ENCODE measurements at places on chromosomes 4 and X.

DNA sequence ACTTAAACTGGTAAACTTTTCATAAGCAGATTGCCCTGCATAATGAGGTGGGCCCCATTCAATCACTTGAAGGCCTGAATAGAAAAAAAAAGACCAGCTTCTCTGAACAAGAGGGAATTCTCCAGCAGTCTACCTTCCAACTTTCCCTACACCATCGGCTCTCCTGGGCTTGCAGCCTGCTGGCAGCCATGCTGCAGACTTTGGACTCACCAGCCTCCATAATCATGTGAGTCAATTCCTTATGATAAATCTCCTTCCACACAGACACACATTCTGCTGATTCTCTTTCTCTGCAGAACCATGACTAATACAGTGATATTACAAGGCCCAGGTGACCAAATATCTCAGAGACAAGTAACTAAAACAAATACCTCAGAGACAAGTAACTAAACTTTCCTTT, 113.8 kb upstream of the WDR17 start:
- no peak overlapping the region for H3K4me3 ChIP-seq
- DNase-seq: no peak
- no peaks in the 10 kb centered on the region for H3K36me3 ChIP-seq
- H3K27me3 ChIP-seq: no peaks in the 10 kb centered on the region
- peaks cover 10% of the 10 kb centered on the region for H3K4me1 ChIP-seq
- H3K27ac ChIP-seq: no peak overlapping the region

- no peaks in the 10 kb centered on the region for H3K27me3 ChIP-seq
- no peak overlapping the region for H3K4me3 ChIP-seq
- H3K36me3 ChIP-seq: no peaks in the 10 kb centered on the region
- peaks cover 6% of the 10 kb centered on the region for H3K4me1 ChIP-seq
Measured at GRCh38 chr4:156754832-156755570, 216.6 kb downstream of the PDGFC start.

- peaks cover 36% of the 10 kb centered on the region for H3K36me3 ChIP-seq
- no peaks in the 10 kb centered on the region for H3K27me3 ChIP-seq
- no peak overlapping the region for H3K4me3 ChIP-seq
- no peak overlapping the region for H3K27ac ChIP-seq
- no peak for DNase-seq
Measured at GRCh38 chrX:2449135-2449886, 51.5 kb downstream of the DHRSX start.

DNA sequence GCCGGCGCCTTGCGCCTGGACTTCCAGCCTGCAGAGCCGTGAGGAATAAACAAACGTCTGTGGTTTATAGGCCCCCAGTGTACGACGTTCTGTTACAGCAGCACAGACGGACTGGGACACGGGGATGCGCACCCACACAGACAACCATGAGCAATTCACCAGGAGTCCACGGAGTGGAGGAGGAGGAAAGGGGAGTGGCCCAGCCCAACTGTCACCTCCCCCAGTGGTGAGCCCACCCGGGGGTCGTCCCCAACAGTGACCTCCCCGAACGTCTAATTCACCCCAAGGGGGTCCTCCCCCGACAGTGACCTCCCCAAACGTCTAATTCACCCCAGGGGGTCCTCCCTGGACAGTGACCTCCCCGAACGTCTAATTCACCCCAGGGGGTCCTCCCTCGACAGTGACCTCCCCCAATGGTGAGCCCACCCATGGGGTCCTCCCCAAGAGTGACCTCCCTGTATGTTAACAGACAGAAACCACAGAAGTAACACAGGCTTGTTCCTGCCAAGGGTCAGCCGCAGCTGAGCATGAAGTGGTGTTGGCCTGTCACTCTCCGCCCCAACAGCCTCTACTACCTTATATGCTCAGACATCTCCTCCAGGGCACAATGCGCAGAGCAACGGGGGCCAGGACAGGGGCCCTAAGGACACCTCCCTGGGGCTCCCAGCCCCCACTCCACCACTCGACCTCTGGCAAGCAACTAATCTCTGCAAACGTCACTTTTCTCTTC, 6.2 kb downstream of the GAK start:
- H3K27me3 ChIP-seq: no peaks in the 10 kb centered on the region
- peaks cover 17% of the 10 kb centered on the region for H3K36me3 ChIP-seq
- no peak for DNase-seq
- no peak overlapping the region for H3K4me3 ChIP-seq
- H3K4me1 ChIP-seq: peaks cover 81% of the 10 kb centered on the region
- peak overlapping the region; percentile 61 for H3K27ac ChIP-seq

GRCh38 chr4:69064391-69064790, 31.9 kb upstream of the UGT2B7 start:
- no peaks in the 10 kb centered on the region for H3K36me3 ChIP-seq
- H3K27me3 ChIP-seq: no peaks in the 10 kb centered on the region
- no peak overlapping the region for H3K27ac ChIP-seq
- no peak overlapping the region for H3K4me3 ChIP-seq
- H3K4me1 ChIP-seq: no peaks in the 10 kb centered on the region

- H3K4me3 ChIP-seq: no peak overlapping the region
- no peaks in the 10 kb centered on the region for H3K4me1 ChIP-seq
- H3K27ac ChIP-seq: no peak overlapping the region
- H3K27me3 ChIP-seq: peaks cover 14% of the 10 kb centered on the region
- no peak for DNase-seq
Measured at GRCh38 chr4:86506591-86506990, 87.5 kb upstream of the PTPN13 start.

All from activated B cell treated with CpG ODN at 0.5 μM for 24 hours (primary cell).